ENCODE measurements at places on chromosomes 6 and 20.
A peak's percentile ranks its signal among the peaks of the same experiment; 100 is the strongest.

GRCh38 chr6:79413562-79414002 lies 123.6 kb downstream of the LCA5 start:
- DNase-seq = no peak

DNA sequence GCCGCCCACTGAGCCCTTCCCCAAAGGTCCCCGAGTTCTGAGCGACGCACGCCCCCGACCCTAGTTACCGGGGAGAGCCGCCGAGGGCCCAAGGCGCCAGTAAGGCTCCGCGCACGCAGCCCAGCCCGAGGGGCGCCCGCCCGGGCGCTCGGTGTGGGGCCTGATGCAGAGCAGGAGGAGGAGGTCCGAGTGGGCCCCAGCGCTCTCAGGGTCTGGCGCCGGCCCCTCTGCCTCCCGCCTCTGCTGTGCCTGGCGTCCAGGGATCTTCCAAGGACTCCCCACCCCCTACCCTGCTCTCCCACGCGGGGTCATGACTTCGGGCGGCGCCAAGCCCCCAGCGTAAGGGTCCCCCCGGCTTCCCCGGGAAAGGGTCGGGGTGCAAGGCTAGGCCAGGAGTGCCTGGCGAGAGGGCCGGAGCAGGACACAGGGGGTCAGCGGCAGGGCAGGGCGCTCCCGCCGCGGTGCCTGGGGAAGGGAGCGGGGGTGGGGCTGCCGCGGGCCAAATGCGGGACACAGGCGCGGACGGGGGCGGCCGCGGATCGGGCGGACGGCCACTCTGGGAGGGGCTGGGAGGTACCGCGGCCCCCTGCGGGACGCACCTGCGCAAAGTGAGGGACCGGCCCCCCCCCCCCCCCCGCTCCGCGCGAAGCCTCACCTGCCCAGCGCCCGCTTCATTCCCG lies 637 bp downstream of the ABHD12 start:
- peak; percentile 42 for DNase-seq

DNA sequence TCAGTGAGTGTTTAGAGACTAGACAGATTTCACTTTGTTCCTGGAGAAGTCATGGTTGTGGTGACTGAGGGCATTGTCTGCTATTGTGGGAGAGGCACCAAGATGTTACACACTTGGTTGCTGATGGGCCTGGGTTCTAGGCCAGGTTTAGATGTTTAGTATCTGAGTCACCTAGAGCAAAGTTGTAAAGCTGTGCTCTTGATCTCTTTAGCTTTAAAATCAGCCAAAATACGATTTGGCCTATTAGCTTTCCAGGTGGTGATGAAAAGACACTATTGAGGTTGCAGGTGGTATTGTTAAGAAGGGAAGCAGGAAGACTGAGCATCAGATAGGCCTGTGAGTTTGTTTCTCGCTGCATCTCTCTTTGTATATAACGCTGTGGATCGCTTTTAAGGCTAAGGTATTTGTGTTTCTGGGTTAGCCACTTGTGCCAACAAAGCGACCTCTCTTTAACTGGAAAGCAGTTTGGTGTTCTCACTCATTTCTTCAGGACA lies 48.6 kb downstream of the FOXO3 start:
- DNase-seq = no peak

DNA sequence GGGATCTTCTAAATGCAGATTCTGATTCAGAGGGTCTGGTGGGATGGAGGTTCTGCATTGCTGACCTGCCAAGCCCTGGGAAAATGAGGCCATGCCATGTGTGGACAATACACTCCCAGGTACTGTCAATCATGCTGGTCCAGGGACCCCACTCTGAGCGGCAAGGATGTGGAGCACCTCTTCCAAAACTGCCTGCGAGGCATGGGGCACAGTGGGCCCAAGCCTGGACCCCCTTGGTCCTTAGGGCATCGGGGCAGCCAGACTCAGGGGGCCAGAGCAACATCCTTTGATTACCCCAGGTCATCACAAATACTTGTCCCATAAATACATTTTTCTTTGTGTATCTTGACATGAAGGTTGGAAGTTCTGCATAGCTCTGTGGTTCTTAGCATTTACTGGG lies 76.8 kb upstream of the NXT1 start:
- no peak for DNase-seq

DNA sequence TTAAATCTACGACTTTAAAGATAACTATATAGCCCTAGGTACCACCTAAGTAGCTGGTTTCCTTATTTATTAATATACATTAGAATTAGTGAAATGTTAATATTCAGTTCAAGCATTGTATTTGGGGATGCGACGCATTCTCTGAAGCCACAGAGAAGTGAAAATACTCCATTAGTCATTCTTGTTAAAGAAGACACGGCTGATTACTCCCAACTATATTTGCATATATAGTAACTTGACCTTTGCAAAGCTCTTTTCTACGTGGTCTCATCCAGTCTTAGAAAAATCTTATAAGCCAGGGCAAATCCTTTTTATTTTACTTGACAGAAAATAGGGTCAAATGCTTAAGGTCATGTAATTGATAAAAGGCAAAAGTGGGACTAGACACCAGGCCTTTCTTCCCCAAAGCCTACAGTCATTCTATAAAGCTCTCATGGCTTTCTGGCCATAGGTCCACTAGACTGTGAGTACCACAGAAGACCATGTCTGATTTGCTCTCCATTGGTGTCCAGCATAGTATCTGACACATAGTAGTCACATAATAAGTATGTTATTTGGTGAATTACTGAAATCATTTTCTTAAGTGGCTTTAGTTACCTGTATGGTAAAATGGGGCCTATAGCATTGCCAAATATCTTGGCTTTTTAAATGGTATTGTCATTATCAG lies 11.3 kb downstream of the ZHX3 start:
- no peak for DNase-seq

GRCh38 chr20:58482416-58482815 lies 32.8 kb downstream of the APCDD1L start:
- no peak for DNase-seq

DNA sequence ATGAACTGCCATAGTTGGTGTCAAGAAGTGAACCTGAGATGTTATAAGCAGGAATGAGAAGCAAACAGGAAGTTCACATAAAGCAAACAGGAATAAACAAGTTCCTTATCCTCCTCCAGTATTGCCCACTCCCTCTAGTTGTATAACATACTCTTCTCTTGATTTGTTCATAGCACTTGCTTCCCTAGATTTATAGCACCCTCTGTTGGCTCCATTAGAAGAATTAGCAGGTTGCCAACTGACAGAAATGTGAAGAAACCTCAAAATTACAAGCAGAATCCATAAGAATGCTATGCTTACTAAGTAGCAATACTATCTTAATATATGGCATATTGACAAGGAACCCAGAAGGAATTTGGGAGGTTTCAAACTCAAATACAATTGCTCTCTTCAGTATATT lies 195.4 kb downstream of the TBX18 start:
- no peak for DNase-seq

- no peak for DNase-seq
Measured at GRCh38 chr6:15526212-15526701, 136.6 kb downstream of the DTNBP1 start.

Measured in C1 segment of cervical spinal cord (tissue), 14 donors.